ENCODE measurements at places on chromosomes 12 and 14.

- DNase-seq, result no peak
Observed at GRCh38 chr14:54803396-54803795, 99.2 kb downstream of the GCH1 start.

GRCh38 chr12:9041321-9041720 lies 52.0 kb downstream of the KLRG1 start:
- DNase-seq, result no peak

DNA sequence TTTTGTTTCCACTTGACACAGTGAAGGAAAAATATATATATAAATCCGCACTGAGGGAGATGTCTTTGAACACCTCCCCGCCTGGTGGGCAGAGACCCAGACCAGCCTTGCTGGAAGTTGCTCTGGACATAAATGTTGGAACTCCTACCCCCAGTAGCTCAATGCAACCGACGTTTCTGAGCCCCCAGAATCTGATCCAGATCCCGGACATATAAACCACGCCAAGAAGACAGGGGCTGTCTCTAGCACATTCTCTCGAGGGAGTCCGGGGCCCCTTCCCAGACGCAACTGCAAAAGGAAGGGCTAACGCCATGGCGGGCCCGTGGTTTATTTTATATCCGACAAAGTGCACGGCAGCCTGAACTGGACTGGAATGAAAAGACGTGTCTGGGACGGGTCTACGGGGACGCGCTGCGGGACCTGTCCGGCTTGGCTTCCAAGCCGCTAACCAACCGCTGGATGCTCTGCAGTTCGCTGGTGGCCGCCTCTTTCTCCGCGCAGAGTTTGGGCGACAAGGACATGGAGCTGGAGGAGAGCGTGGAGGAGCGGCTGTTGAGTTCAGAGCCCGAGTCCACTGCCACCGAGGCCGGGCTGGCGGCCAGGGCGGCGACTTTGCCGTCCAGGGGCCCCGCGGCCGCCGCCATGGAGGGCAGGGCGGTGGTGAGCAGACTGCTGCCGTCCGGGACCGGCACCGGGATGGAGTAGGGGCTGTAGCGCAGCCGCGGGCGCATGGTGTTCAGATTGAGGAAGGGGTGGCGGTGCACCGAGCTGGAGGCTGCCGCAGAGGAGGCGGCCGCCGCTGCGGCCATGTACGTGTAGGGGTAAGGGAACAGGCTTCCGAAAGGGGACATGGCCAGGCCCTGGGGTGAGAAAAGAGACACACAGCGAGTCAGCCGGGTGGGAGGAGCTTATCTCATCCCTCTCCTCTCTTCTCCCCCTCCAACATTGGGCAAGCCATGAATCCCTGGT lies 12.2 kb downstream of the TBX3 start:
- no peak for DNase-seq

DNA sequence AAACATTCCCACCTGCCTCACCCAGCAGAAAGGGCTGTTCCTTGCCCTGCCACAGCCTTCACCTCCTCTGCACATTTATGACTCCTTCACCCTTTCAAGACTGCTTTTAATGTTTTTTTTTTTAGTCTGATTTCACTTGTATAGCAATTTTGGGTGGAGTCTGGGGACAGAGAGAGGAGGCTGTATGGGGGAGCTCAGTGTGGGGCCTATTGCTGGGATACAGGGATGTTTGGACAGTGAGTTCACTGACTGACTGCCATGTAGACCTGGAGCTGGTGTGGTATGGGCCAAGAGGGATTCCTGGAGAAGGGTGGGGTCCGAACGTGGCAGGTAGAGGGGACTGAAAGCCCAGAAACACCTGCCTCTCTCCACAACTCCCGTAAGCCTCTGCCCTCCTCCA lies 1.9 kb upstream of the KRT85 start:
- DNase-seq, result no peak

- DNase-seq, result no peak
Observed at GRCh38 chr12:58818546-58818945, 101.8 kb downstream of the LRIG3 start.

DNA sequence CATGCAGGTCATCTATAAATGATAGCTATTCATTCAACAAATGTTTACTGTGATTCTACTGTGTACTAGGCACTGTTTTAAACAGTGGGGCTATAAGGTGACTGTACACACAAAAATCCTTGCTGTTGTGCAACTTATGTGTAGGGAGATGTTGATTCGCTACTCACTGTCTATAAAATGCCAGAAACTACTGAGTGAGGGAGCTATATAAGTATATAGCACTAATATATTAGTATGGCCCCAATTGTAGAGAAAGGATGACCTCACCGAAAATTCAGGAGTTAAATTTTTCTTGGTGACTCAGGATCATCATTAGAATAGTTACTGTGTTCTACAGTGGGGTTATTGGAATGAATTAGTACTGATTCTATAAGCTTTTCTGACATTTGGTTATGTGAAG lies 117.4 kb downstream of the TGFB3 start:
- DNase-seq, result no peak

DNA sequence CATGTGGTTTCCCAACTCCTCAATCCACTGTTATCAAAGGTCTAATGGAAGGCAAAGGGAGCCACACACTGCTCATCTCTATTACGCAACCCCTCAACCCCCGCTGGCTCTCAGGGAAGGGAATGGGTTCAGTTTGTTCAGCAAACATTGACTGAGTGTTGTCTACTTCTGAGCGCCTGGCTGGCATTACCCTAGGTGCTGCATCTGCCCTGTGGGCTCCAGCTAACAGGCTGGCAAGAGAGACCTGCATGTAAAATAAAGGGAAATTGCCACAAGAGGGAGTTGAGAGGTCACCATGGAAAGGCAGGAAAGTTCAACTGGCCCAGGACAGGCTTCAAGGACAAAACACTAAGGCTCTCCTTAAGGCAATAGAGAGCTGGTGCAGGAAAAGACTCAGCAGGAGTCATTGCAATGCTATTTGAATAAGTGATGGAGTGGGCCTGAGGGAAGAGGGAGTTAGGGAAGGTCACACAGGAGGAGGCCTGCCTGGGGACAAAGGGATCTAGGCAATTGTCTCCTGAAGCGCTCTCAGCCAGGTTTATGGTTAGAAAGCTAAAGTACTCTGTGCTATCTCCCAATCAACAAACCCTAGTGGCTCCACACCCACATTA lies 5.5 kb upstream of the ZNF740 start:
- DNase-seq, result no peak

GRCh38 chr12:99039367-99040120 lies 394.5 kb downstream of the APAF1 start:
- DNase-seq, result no peak

DNA sequence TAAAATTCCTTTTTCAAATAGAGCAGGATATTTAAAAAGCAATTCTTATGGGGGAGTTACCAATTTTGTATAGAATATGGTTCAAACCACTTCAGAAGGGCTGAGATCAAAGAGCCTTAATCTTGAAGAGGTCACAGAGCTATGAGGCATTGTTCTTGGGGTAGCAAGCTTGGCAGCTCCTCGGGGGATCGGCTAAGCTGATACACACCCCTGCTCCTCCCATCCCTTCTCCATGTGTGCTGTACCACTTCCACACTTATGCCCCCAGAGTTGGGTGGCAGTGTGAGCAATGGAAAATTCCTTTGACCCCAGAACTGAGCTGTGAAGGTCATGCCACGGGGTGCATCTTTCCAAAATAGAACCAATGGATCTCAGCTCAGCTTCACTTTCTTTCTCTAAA lies 15.0 kb upstream of the TMEM30B start:
- no peak for DNase-seq

GRCh38 chr12:57739914-57740538 lies 1.5 kb upstream of the AGAP2 start:
- no peak for DNase-seq

DNA sequence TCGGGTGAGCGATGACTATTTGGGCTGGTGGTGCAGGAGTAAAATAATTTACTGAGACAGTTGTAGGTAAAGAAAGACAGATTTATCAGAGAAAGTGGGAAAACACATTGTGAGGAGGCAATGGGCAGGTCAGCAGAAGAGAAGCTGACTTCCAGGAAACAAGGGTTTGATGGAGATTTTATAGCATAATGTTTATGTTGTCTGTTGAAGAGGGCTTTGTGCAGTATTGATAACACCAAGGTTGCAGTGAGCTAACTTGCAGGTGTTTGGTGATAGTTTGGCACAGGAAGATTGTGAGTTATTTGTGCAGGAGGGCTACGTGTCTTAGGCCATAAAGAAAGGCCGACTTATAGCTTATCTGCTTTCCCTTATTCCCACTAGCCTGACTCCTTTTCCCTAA lies 72.2 kb downstream of the DHRS2 start:
- no peak for DNase-seq

DNA sequence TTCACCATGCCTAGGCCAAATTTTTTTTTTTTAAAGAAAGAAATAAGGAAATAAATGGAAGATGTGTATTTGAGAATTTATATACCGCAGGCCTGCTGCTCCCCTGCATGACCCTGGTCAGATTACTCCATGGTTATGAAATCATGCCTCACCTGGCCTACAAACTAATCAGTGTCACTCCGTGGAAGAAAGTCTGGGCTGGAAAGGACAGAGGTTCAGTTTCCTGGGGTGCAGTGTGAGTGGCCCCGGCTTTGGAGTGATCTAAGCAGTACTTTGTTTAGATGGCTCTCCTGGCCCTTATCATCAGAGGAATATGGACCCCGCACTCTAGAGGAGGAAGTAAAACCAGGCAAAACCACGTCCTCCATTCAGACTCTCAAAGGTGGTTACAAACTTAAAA lies 9.6 kb downstream of the APOBEC1 start:
- DNase-seq, result no peak

DNA sequence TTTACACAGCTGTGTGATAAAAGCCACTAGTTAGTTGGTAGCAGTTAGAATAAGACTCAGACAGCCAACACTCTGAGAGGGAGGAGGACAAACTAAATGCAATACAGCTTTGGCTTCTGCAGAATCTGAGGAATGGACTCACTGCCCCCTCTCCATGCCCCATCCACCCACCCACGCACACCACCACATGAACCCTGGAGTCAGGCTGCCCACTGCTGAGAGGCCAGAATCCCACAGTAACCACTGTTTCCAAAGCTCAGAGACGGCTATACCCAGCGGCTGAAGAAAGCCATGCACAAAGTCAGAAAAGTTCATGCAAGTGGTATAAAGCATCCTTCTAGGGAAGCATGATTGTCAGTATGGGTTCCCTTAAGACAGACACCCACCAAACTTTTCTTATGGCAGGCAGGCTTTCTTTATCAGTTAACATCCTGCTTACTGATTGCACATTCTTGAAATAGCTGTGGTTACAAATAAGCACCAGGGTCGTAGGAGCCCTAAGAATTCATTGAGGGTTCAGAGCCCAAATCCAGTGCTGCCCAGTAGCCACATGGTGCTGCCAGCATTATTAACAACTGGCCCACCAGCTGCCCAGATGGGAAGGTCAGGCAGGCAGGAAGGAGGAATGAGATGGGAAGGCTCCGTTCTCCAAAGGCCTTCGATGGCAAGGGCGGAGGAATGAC lies 61.5 kb downstream of the NT5DC3 start:
- no peak for DNase-seq

DNA sequence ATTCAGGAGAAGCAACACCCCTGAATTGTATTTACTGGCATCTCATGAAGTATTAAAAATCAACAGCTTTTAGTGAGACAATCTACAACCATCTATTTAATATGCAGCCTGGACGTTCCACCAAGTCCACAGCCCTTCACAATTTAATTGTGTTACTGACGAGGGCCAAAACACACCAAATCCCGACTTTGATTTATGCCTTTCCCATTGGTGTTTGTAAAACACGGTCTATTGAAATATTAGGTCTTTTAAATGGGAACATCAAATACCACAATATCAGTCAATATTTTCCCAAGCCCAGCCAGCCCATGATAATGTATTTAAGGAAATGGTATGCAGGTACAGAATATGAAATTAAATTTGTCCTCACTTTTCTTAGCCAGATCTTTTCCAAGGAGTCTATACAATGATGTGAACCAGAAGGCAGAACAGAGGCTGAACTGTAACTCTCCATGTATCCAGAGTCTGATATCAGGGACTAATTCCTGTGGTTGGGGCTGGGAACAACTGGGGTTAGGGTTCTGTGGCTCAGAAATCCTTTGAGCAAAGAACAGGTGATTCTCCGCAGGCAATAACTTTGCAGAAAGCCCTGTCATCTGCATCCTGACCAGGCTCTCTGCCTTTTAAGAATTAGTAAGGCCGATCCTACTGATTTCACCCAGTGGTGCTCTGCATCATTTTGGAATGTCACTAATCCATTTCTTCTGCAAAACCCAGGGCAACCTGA lies 179.3 kb upstream of the GZMB start:
- DNase-seq, result no peak

GRCh38 chr12:84506282-84506681 lies 406.3 kb downstream of the SLC6A15 start:
- DNase-seq, result no peak

Measured in NCI-H1048 (cell line).